Panc1 (cell line): ENCODE measurements at places on chromosomes 11 and 22. TPM values are rescaled to one million over a fixed set of nuclear protein-coding genes. Genes with fewer than 3 reads are reported as not detected.

SLC22A9 gene
- total RNA-seq = not detected

NAV2 gene
- total RNA-seq = 22.7 TPM

HOATZ gene
- not detected for total RNA-seq

SLC22A25 gene
- total RNA-seq = not detected
